G401 (cell line): ENCODE measurements at places on chromosomes 3 and 15.

- no peak for DNase-seq
Measured at GRCh38 chr3:133237380-133237779, 162.5 kb upstream of the BFSP2 start.

- DNase-seq: no peak
Measured at GRCh38 chr3:69403454-69403853, 17.6 kb upstream of the FRMD4B start.

- DNase-seq: no peak
Measured at GRCh38 chr15:46552316-46552715, 917.5 kb downstream of the SQOR start.

GRCh38 chr15:81024265-81024872 is 23.6 kb downstream of the TLNRD1 start:
- DNase-seq: peak; percentile 89

DNA sequence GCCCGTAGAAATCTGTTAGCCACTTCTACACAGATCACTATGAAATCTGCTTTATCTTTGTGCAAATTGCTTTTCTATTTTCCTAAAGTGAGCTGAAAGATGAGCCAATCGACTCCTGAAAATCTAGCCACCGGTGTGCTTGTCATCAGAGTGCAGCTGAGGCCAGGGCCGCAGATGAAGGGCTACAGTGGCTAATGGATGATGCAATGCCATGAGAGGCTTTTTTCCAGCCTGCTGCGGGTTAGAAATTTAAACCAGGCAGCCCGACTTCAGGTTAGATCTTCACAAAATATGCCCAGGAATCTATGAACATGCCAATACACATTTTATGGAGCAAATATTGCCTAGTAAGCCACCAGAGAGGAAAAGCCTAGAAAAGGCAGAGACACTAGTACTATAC is 948.2 kb upstream of the CFAP20DC start:
- no peak for DNase-seq

- no peak for DNase-seq
Measured at GRCh38 chr3:23762214-23762613, 43.5 kb upstream of the UBE2E1 start.
